ENCODE measurements at places on chromosomes 11 and 22.

- DNase-seq, result no peak
- H3K4me3 ChIP-seq, result no peak overlapping the region
- no peak overlapping the region for H3K27ac ChIP-seq
- H3K36me3 ChIP-seq, result no peaks in the 10 kb centered on the region
- no peaks in the 10 kb centered on the region for H3K4me1 ChIP-seq
- no peaks in the 10 kb centered on the region for H3K27me3 ChIP-seq
These were observed 9.0 kb upstream of the UPK2 start for GRCh38 chr11:118947091-118947490.

DNA sequence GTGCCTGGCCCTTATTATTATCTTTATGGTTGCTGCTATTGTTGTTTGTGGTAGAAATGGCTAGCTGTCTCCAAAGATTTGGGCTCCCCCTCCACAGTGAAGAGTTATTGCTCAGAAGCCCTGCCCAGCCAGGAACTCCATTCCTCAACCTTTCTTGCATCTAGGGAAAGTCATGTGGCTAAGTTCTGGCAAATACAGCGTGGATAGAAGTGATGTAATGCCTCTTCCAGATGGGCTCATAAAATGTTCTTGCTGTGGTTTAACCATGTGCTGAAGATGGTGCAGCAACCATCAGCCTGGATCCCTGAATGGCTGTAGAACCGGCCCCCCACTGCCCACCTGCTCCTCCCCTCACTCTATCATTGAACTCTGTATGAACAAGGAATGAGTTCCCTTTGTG, 203.5 kb upstream of the E2F8 start:
- H3K27me3 ChIP-seq, result no peaks in the 10 kb centered on the region
- no peaks in the 10 kb centered on the region for H3K36me3 ChIP-seq
- H3K4me1 ChIP-seq, result no peaks in the 10 kb centered on the region
- H3K4me3 ChIP-seq, result no peak overlapping the region
- DNase-seq, result no peak
- H3K27ac ChIP-seq, result no peak overlapping the region

- no peak for DNase-seq
- H3K4me1 ChIP-seq, result no peaks in the 10 kb centered on the region
- no peaks in the 10 kb centered on the region for H3K27me3 ChIP-seq
- no peak overlapping the region for H3K27ac ChIP-seq
These were observed 4.2 kb downstream of the THYN1 start for GRCh38 chr11:134248910-134249480.

GRCh38 chr11:124839972-124840621, 25.1 kb upstream of the ROBO3 start:
- H3K4me1 ChIP-seq, result peaks cover 11% of the 10 kb centered on the region
- H3K4me3 ChIP-seq, result no peak overlapping the region
- peaks cover 74% of the 10 kb centered on the region for H3K27me3 ChIP-seq
- no peaks in the 10 kb centered on the region for H3K36me3 ChIP-seq

- H3K27me3 ChIP-seq, result no peaks in the 10 kb centered on the region
- no peak overlapping the region for H3K4me3 ChIP-seq
- H3K27ac ChIP-seq, result no peak overlapping the region
- H3K4me1 ChIP-seq, result no peaks in the 10 kb centered on the region
- H3K36me3 ChIP-seq, result no peaks in the 10 kb centered on the region
These were observed 28.6 kb downstream of the ADAMTS15 start for GRCh38 chr11:130476922-130477491.

All from colonic mucosa (tissue), 4 donors.